ENCODE measurements at places on chromosomes 3 and 15. TPM values are rescaled to one million over a fixed set of nuclear protein-coding genes. Genes with fewer than 3 reads are reported as not detected.

GRCh38 chr3:75248974-75249373 lies 415.2 kb upstream of the FRG2C start:
- DNase-seq: no peak

GRCh38 chr3:128337305-128337704 lies 129.4 kb downstream of the DNAJB8 start:
- DNase-seq: no peak

DNA sequence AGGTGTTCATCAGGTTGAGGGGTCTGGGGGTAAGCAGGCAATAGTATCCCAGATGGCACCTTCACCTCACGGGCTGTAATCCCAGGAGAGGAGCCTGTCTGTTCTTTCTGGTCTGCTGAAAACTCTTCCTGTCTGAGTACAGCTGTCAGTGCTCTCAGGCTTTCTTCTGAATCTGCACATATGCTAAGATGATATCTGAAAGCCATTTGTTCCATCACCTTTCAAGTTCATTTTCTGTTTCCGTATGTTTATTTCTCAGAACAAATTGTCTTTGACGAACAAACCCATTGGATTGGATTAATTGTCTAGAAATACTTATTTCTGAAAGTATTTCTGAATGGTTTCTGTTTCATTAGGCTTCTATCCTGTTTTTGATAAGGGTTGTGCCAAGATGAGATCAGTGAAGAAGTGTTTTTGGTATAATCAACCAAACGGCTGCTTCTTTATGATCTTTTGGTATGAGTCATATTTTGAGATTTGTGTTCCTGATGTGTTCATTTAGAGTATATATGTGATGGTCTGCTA lies 13.3 kb downstream of the ZNF592 start:
- no peak for DNase-seq

DNA sequence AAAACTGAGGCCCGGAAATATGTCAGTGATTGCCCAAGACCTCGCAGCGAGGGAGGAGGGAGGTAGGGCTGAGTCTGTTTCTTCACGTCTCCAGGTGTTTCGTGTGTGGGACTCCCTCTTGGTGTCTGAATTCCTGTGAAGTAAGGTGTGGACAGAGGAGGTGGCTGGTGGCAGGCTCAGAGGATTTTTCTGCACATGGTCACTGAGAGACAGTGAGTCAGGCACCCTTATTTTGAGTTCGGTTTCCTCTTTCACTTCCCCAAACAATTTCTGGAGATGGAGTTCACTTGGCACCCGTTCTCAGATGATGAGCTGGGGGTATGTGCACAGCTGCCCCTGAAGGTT lies 46.3 kb upstream of the VPS8 start:
- DNase-seq: no peak

SLC9C1 gene
- not detected for total RNA-seq

GRCh38 chr3:107861904-107862303 lies 228.9 kb downstream of the CD47 start:
- DNase-seq: no peak
